ENCODE measurements at places on chromosomes 3 and 15. TPM values are rescaled to one million over a fixed set of nuclear protein-coding genes. Genes with fewer than 3 reads are reported as not detected.

- peak; percentile 7 for DNase-seq
These were observed 6.3 kb downstream of the BNC1 start for GRCh38 chr15:83278191-83278590.

The TEX9 gene
- 3.3 TPM for total RNA-seq

- no peak for DNase-seq
These were observed 10.2 kb downstream of the MBNL1 start for GRCh38 chr3:152278756-152279427.

The ILDR1 gene
- total RNA-seq: not detected

DNA sequence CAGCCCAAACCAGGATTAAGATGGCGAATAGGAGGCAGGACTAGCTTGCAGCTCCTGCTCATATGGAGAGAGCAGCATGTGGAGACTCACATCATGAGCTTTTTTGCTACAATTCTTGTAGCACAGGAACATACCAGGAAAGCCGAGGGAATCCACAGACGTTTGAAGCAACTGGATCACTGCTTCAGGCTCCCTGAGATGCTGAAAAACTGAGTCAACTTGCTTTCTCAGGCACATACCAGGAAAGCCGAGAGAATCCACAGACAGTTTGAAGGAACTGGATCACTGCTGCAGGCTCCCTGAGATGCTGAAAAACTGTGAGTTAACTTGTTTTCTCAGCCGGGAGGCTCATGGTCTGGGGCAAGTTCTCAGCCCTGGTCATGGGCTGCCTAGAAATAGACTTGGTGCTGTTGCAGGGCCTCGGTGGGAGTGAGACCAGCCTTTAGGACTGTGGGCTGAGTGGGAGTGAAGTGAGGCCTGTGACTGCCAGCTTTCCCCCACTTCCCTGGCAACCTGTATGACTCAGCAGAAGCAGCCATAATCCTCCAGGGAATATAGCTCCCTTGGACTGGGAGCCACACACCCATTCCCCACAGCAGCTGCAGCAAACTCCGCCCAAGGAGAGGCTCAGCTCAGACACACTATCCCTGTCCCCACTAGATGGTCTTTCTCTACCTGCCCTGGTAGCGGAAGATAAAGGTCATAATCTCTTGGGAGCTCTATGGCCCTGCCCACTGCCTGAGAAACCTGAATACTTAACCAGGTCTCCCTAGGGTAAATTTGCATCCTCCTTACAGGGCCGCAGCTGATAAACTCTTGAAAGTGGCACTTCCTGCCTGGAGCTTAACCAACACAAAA, 51.9 kb upstream of the PFN2 start:
- peak; percentile 52 for DNase-seq

The NRG4 gene
- not detected for total RNA-seq

- DNase-seq: no peak
These were observed 51.9 kb downstream of the TTBK2 start for GRCh38 chr15:42868683-42869082.

The SLC6A1 gene
- total RNA-seq: not detected

- DNase-seq: peak; percentile 36
These were observed 187.1 kb downstream of the ALCAM start for GRCh38 chr3:105553851-105554250.

DNA sequence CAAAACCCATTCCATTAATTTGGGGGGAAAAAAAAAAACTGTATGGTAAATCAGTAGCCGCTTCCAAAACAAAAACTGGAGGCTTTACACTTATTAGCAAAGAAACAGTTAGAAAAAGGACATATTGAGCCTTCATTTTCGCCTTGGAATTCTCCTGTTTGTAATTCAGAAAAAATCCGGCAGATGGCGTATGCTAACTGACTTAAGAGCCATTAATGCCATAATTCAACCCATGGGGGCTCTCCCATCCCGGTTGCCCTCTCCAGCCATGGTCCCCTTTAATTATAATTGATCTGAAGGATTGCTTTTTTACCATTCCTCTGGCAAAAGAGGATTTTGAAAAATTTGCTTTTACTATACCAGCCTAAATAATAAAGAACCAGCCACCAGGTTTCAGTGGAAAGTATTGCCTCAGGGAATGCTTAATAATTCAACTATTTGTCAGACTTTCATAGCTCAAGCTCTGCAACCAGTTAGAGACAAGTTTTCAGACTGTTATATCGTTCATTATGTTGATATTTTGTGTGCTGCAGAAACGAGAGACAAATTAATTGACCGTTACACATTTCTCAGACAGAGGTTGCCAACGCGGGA, 9.4 kb upstream of the RPL24 start:
- peak; percentile 69 for DNase-seq
